ENCODE measurements at places on chromosomes 3 and 15.

DNA sequence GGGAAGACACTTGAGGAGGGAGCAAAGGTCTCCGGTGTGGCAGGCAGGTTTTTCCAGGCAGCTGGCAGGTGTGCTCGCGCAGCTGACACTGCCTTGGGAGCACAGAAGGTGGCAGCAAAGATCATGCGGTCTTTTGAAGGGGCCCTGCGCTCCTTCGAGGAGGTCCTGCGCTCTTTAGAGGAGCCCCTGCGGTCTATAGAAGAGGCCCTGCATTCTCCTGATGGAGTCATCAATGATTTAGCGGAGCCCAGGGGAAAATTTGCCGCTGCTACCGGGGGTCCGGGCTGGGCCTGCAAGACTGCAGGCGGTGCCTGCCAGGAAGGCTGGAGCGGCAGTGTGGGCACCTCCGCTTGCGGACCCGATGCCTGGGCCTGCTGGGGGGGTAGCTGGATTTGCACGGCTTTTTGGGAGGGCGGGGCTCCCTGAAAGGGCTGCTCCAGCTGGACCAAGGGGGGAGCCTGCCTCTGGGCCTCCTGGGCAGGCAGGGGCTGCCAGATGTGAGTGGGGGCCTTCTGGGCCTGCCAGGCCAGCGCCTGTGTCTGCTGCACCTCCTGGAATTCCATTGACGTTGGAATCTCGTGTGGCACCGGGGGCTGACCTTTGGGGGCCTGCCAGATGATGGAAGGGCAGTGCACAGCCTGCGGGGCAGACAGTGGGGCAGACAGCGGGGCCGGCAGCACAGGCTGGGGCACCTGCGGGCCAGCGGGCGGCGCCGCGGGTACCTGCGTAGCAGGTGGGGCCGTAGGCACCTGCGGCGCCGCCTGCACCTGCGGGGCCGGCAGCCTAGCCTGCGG, 2.1 kb downstream of the MAGEL2 start:
- no peak for DNase-seq

DNA sequence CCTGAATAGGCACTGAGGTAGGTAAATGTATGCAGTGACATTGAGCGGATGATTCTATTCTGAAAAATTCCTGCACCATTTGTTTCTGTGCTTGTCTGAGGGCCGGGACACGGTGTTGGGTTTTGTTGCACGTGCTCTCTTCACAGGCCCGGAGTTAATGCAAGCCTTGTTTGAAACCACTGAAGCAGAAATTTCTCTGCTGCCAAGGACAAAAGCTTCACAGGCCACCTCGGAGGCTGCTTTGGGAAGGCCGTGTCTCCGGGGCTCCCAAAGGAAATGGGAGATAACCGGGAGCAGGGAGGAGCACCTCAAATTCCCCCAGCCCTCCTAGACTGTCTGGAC, 179.4 kb downstream of the OPA1 start:
- no peak for DNase-seq

GRCh38 chr3:133833267-133833666, 27.7 kb downstream of the SRPRB start:
- DNase-seq, result no peak

DNA sequence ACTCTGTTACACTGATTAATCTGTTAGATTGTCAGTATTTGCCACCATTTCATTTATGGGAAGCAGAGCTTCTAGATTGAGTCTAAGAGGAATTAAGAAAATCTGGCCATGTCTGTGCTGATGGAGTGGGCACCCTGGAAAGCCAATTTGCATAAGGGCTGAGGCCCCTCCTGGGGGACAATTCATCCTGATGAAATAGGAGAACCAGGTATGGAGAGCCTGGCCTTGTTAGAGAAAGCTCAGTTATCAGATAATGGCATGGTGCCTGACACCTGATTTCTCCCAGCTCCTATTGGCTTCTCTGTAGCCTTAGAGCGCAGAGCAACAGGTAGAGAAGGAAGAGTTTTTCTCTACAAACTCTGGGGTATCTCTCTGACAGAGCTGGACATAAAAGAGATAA, 114.2 kb downstream of the EBLN2 start:
- DNase-seq, result no peak

GRCh38 chr3:12954891-12955650, 113.7 kb upstream of the RPL32 start:
- no peak for DNase-seq

DNA sequence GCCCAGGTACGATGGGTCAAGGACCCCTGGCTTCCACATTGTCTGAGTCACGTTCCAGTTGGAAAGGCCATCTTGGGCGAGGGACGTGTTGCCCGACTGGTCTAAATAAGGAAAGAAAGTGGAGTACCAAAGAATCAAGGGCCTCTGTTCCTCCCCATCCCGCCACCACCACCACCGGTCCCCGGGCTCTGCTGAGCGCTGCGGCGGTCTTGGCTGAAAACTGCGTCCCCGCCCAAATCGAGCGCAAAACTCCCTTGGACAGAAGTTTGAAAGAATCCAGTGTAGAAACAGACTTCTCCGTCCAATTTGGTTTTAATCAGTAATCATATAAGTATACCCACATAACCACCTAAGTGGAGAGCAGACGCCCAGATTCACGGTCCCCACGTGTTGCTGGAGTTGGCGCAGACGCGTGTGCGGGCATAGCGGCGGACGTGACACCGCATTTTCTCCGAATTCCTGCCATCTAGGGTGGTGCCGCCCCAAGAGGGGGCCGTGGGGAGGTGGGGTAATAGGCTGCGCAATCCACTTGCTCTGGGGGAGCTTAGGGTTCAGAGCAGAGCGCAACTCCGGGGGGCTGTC, 243.8 kb upstream of the TOPAZ1 start:
- no peak for DNase-seq

DNA sequence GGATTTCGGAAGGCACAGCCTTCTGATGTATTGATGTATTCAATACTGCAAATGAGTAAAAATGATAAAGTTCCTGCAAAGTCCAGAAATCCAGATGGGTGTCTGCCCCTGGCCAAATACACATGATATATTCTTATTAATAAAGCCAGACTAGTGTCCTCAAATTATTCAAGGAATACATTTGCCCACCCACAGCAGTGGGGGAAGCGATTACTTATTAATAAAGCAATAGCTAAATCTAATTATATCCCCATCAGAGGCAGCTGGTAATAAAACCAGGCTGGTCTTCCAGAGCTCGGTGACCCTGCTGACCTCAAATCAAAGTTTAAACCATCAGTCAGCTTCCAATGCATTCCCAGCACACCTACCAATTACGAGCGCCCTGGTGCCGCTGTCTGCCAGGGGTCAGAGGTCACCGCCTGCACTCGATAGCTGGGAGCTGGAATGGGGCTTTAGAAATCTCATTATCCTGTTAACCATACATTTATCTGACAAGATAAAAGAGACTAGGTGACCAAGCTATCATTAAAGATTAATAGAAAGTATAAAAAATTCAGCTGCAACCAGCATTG, 330.3 kb downstream of the UACA start:
- DNase-seq, result no peak

DNA sequence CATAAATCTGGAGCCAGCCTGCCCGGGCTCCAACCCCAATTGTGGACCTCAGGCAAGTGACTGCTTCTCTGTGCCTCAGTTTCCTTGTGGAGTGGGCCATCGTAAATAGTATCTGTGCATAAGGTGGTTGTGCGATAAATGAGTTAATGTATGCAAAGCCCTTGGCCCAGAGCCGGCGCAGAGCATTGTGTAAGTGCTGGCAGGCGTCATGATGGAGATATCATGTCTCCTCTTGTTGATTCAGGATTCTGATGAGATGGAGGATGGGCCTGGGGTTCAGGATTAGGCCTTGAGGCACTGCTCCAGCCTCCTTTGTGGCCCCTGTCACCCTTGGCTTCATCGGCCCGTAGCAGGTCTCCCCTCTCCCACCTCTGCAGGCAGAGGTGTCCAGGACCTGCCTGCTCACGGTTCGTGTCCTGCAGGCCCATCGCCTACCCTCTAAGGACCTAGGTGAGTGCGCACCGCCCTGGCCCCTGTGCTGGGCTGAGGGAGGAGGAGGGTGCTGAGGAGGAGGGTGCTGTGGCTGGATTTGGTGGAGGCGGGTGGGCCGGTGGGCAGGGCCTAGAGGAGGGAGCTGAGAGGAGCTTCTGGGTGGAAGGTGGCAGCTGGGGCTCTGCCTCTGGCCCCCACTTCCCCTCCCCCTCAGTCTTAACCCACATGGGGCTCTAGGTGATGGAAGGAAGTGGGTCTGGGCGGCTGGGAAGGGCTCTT, 1.3 kb downstream of the PLA2G4B start:
- DNase-seq, result no peak

DNA sequence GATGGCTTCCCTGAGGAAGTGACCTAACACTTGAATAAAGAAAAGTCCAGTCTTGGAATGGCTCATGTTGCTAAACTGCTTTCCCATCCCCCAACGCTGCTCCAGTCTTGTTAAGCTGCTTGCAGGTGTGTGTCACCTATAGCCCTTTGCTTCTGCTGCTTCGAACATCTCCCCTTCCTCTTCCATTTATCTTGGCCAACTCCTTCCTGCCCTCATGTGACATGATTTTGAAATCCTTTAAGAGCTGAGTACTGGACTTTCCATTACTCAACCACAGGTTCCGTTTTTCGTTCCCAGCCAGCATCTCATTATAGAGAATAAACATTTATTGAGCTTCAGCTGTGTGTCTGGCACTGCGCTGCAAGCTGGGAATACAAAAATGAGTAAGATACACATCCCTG, 1.7 kb downstream of the ATG7 start:
- DNase-seq, result no peak

DNA sequence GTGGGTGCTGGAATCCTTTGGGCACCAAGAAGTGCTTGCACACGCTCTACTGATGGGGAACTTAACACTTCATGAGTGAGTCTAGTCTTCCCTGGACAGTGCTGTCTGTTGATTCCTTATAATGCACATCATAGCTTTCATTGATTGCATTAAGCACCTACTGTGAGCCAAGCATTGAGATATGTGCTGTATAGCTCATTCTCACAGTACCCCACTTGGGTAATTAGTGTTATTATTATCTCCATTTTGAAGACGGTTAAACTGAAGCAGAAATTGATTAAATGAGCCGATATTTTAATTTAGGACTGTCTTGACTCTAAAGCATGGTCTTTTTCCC, 504 bp upstream of the PDHB start:
- DNase-seq, result no peak

DNA sequence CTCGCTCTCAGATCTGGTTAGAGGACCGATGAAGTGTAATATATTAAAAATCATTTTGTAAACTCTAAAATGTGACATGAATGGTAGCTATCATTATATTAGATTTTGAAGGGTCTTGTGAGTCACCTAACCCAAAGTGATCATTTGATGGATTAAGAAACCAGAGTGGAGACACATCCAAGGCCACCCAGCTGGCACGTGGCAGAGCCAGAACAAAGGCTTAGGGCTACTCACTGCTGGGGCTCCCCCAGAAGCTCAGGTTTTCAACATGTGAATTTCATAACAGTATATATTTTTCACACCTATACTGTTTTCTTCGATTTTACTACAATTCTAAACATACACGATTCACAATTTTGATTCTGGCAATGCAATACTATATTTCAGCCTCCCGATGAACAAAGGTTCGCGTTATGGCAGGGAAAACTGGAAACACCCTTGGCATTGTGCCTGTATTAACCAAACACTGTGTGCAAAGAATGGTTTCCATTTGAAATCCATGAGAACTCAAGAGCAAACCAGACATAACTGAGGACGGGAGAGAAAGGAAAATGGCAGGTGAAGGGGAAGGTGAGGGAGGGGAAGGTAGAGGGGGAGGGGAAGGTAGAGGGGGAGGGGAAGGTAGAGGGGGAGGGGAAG, 88.9 kb downstream of the ADAMTS17 start:
- no peak for DNase-seq

DNA sequence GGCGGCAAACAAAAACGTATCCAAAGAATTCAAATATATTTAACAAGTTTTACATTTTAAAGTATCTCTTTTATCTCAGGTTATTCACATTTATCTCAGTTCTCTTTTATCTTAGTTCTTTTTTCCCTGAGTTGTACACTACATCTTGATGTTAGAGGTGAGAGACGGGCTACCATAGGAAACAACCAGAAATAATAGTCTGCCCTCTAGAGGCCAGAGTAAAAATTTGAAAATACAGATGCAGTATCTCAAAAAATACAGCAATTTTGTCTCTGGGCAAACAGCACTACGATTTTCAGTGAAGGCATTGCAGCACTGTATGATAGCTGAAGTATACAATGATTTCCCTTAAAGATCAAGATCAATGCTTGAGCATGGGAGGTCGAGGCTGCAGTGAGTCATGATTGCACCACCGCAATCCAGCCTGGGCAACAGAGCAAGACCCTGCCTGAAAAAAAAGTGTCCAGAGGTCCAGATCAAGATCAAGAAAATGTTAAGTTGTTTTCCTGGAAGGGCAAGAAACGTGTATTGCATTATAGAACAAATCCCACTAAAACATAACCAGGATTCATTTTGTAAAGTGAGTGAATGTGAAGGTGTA, 82.6 kb upstream of the ATP11B start:
- peak; percentile 12 for DNase-seq

GRCh38 chr15:96166223-96167200, 164.0 kb upstream of the NR2F2 start:
- DNase-seq, result no peak

GRCh38 chr3:122063908-122064307, 8.7 kb downstream of the CD86 start:
- DNase-seq, result no peak

- DNase-seq, result no peak
Observed at GRCh38 chr15:84804005-84804900, 12.9 kb upstream of the ALPK3 start.

DNA sequence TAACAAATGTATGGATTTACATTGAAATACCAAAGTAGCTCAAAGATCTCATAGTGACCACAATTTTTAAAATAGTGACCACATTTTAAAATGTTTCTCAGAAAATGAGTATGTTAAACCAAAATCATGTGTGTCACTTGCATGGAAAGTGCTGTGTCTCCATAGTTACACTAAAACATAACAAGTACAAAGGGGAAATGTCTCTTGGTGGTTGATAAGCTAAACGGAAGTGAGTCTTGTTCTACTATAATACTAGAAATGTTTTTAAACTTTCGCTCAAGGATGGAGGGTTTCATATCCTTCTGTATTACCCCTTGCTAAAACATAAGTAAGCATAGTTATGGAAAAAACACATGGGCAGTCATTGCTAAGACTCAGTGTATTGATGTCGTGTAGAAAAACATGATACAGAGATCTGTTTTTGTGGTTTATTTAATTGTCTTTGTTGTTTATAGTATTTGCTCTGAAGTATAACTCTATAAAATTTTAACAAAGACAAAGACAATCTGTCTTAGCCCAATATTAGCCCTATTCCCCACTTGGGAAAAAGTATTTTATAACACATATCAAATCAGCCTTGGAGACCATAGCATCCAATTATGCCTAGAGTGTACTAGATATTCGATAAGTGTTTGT, 27.0 kb upstream of the DENND4A start:
- no peak for DNase-seq

- no peak for DNase-seq
Observed at GRCh38 chr15:89489376-89489775, 7.0 kb downstream of the RHCG start.

GRCh38 chr3:11118181-11118682, 36.1 kb upstream of the HRH1 start:
- no peak for DNase-seq

DNA sequence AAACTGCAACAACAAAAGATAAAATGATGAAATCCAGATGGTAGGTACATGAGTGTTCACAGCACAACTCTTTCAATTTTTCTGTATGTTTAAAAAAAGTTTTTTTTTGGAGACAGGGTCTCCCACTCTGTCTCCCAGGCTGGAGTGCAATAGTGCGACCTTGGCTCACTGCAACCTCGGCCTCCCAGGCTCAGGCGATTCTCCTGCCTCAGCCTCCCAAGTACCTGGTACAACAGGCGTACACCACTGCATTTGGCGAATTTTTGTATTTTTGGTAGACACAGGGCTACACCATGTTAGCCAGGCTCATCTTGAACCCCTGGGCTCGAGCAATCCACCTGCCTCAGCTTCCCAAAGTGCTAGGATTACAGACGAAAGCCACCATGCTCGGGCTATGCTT, 18.6 kb downstream of the LRRFIP2 start:
- no peak for DNase-seq

Data from HCT116 (cell line).